ENCODE measurements at places on chromosomes 3 and 15. TPM values are rescaled to one million over a fixed set of nuclear protein-coding genes. Genes with fewer than 3 reads are reported as not detected.

IGDCC3 gene
- total RNA-seq, result not detected

EOMES gene
- not detected for total RNA-seq

CCDC39 gene
- total RNA-seq, result not detected

CMTM7 gene
- 1.2 TPM for total RNA-seq

DNA sequence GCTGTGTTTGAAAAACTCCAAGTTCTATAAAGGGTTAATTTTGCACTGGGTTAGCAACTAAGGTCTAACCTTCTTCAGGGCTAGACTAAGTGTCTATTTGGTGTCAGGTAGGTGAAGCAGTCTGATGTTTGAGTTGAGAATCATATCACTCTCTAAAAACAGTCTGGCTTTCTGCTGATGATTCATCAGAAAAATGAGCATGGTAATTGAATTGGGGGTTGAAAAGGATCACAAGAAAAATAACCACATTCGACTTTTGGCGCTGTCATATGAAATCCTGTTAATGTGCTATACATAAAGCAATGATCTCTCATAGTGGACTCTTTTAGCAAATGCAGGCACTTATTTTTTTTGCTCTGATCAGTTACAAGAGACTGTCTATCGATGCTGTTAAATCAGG, 242.2 kb upstream of the AZI2 start:
- no peak for DNase-seq

DNA sequence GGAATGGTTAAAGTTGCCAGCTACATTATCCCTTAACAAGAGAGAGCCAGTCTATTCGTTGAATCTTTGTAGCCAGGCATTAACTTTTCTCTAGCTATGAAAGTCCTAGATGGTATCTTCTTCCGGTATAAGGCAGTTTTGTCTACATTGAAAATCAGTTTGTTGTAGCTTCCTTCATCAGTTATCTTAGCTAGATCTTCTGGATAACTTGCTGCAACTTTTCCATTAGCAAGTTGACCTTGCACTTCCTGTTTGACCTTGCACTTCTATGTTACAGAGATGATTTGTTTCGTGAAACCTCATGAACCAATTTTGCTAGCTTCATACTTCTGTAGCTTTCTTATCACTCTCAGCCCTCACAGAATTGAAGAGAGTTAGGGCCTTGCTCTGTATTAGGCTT, 24.1 kb downstream of the TOPAZ1 start:
- DNase-seq, result no peak

GRCh38 chr3:16012086-16012485, 162.4 kb upstream of the GALNT15 start:
- DNase-seq, result no peak

DNA sequence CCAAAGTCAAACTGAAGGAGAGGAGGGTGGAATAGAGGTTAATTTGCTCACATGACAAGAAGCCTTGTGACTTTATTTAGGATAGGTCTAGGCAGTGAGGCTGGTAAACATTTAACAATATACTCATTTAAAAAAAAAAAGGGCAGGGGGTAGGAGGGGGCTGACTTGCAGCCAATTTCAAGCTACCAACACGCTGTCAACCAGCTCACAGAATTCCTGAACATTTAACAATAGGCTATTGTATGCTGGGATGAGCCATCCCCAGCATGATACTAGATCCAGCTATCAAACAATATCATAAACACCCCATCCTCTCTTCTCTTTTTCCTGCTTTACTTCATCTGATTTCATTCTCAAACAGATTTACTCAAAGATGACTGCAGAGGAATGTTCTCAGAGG, 1096.3 kb upstream of the CFAP20DC start:
- no peak for DNase-seq

DNA sequence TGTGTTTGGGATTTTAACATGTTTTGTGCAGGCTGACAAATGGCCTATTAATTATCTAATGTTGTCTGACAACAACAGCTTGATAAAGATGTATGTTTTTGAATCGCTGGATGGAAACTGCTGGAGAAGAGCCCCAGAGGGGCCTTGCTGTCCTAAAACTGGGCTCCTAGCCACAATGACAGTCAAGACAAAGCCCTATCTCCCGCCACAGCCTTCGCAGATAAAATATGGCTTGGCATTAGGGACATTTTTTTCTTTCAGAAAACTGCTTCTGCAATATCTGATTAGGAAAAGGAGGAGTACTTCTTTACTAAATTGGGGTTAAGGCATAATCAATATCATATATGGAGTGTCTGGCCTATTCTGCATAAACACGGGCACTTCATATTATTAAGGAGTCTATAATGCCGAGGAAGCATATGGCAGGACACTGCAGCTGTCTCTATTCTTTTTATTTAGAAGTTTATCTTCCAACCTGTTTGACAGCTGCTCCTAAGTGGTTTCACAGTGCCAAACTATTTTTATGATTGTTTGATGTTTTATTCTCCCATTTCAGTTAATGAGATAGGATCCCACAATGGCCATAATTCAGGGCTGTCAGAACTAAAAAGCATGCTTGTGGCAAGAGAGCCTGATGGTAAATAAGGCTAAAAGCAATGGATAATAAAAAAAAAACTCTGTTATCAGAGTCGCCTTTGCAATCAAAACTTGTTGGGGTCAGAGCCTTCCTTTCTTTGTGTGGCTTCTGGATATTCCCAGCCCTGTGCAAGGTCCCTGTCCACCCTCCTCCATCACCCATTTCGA, 210.1 kb downstream of the MECOM start:
- no peak for DNase-seq

Data from gastrocnemius medialis (tissue), 4 donors.